ENCODE measurements at places on chromosomes 3 and 15.

- DNase-seq: no peak
Measured at GRCh38 chr3:49422379-49423248, at the start of gene AMT. TSS of gene AMT (minus strand) at chr3:49422473. CDS start at chr3:49422450, 23 bp downstream.

GRCh38 chr15:32840507-32841245 is 122.9 kb downstream of the GREM1 start:
- DNase-seq: peak; percentile 76

DNA sequence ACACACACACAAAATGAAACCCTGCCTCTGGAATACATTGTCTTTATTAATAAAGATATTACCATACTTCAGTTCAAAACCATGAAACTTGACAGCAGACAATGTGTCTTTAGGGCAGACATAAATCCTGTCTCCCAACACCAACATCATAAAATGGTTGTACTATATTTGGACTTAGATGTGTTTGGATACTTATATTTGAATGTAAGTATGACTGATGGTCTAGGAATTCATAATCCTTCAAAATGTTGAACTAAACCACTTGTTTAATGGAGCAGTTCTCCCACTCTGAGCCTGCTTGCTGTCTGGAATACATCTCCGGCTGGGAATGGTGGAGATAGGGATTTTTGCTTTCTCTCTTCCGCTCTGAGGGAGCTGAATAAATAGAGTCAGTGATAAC is 10.6 kb downstream of the FBN1 start:
- peak; percentile 89 for DNase-seq

GRCh38 chr3:129502641-129503408 is 25.6 kb upstream of the RHO start:
- DNase-seq: no peak

- peak; percentile 21 for DNase-seq
Measured at GRCh38 chr3:20324664-20325478, 138.9 kb upstream of the SGO1 start.

DNA sequence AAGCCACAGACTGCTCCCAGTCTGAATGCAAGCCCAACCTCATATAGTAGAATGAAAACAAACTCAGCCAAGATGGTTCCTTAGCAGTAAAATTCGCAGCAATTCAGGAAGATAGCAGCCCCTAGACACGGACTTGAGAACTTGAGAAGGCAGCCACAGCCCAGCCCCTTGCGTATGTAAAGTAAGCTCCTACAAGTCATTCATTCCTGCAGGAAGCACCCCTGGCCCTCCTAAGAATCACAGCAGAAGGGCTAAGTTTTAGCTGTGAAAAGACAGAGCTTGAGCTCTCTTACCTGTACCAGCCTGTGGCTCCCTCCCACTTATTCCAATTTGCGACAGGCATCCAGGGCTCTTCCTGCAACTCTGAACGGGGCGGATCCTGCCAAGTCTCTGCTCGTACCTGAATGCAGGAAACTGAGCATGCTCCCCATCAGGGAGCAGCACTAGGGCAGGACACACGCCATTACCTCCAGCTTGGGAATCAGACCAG is 136.4 kb downstream of the MAGI1 start:
- no peak for DNase-seq

- no peak for DNase-seq
Measured at GRCh38 chr3:172982736-172983364, 158.2 kb downstream of the SPATA16 start.

DNA sequence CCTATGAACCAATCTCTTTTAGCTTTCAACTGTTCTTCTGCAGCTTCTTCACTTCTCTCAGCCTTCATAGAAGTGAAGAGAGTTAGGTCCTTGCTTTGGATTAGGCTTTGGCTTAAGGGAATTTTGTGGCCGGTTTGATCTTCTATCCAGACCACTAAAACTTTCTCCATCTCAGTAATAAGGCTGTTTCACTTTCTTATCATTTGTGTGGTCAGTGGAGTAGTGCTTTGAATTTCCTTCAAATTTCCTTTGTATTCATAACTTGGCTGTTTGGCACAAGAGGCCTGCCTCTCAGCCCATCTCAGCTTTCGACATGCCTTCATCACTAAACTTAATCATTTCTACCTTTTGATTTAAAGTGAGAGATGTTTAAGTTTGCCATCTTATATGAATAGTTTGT is 21.7 kb downstream of the DZIP1L start:
- no peak for DNase-seq

- peak; percentile 17 for DNase-seq
Measured at GRCh38 chr15:81216422-81216821, 19.7 kb downstream of the IL16 start.

- no peak for DNase-seq
Measured at GRCh38 chr3:16673530-16673929, 68.3 kb upstream of the DAZL start.

- DNase-seq: no peak
Measured at GRCh38 chr3:171173736-171174135, 147.2 kb upstream of the SLC2A2 start.

GRCh38 chr3:143031327-143031726 is 30.0 kb downstream of the U2SURP start:
- DNase-seq: peak; percentile 1

Data from fibroblast of skin of abdomen (primary cell).